CD8-positive, alpha-beta memory T cell (primary cell): ENCODE measurements at places on chromosomes 12 and 14.

GRCh38 chr12:62878211-62878610 is 56.7 kb downstream of the PPM1H start:
- no peak overlapping the region for H3K27ac ChIP-seq
- H3K36me3 ChIP-seq: no peaks in the 10 kb centered on the region
- H3K27me3 ChIP-seq: no peaks in the 10 kb centered on the region
- H3K4me3 ChIP-seq: no peak overlapping the region
- DNase-seq: no peak

DNA sequence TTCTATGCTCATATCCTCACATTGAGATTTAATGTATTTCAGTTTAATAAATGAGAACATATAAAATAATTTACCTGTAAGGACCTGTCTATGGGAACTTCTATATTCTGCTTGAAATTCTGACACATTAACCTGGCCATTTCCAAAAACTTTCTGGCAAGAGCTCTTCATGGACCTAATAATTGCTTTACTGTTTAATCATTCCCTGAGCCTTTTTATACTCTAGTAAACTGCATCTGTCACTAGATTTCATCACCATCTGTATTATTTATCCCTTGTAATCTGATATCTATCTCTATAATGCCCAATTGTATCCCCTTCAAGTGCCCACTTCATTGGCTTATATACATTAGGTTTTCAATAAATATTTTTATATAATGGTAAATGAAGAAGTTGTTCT is 327.7 kb downstream of the RAD51B start:
- H3K27ac ChIP-seq: no peak overlapping the region
- no peaks in the 10 kb centered on the region for H3K36me3 ChIP-seq
- no peak for DNase-seq
- H3K4me3 ChIP-seq: no peak overlapping the region
- H3K27me3 ChIP-seq: no peaks in the 10 kb centered on the region

- peak overlapping the region; percentile 91 for H3K4me3 ChIP-seq
- H3K27ac ChIP-seq: peak overlapping the region; percentile 96
- H3K4me1 ChIP-seq: peaks cover 31% of the 10 kb centered on the region
These were observed 1.6 kb upstream of the ACTR6 start for GRCh38 chr12:100199023-100199346.

DNA sequence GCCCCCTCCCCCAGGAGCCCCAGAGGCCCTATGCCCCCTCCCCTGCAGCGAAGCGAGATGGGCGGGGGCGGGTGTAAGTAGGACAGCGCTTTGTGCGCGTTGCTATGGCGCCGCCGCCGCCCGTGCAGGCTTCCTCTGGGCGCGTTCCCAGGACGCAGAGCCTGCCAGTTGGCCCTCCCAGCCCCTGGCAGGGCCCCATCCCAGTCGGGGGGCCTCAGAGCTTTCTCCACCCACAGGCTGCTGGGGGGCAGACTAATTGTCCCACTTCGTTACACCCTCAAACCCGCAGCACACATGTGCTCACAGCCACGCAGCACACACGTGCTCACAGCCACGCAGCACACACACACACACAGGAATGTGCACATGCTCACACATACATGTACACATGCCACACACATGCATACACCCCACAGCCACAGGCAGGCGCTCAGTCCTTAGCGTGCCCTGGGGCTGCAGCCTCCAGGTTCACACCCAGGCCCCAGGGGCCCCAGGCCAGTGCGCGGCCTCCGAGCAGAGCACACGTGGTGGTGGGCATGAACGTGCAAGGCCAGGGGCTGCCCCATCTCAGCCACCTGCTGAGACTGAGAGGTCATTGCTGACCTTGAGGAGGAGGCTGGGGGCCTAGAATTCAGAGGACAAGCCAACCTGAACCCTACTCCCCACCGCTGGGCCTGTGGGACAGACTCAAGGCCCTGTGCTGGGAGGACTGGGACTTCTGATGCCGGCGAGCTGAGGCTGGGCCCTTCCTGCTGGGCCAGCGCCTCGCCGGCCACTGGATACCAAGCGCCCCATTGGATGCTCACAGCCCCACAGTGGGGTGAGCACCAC is 15.6 kb downstream of the TRMT61A start:
- H3K27ac ChIP-seq: no peak overlapping the region
- no peak overlapping the region for H3K4me3 ChIP-seq
- H3K36me3 ChIP-seq: no peaks in the 10 kb centered on the region
- H3K4me1 ChIP-seq: no peaks in the 10 kb centered on the region
- no peak for DNase-seq

- H3K27ac ChIP-seq: no peak overlapping the region
- no peaks in the 10 kb centered on the region for H3K36me3 ChIP-seq
- H3K4me1 ChIP-seq: no peaks in the 10 kb centered on the region
- no peak overlapping the region for H3K4me3 ChIP-seq
- DNase-seq: no peak
These were observed 12.8 kb upstream of the MLEC start for GRCh38 chr12:120674097-120674636.

DNA sequence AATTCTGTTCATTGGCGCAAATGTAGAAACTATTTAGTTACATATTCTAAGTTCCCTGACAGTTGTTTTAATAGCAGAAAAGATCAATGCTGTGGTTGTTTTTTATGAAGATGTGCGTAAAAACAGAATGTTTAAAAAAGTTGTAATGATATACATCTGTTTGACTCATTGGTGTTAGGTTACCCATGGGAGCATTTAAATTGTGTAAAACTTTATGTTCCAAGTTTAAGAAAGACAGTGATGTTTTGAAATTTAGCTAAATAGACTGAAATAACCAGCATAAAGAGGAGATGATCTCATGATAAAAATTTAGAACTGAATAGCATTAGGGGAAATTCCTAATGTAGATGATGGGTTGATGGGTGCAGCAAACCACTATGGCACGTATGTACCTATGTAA is 3.6 kb downstream of the PELI2 start:
- no peak overlapping the region for H3K4me3 ChIP-seq
- H3K4me1 ChIP-seq: peaks cover 23% of the 10 kb centered on the region
- H3K27ac ChIP-seq: no peak overlapping the region
- H3K36me3 ChIP-seq: no peaks in the 10 kb centered on the region
- DNase-seq: no peak

- no peak for DNase-seq
- no peak overlapping the region for H3K4me3 ChIP-seq
- H3K4me1 ChIP-seq: peaks cover 10% of the 10 kb centered on the region
- H3K36me3 ChIP-seq: no peaks in the 10 kb centered on the region
- H3K27me3 ChIP-seq: no peaks in the 10 kb centered on the region
These were observed 189.5 kb downstream of the MED13L start for GRCh38 chr12:116087962-116088361.

DNA sequence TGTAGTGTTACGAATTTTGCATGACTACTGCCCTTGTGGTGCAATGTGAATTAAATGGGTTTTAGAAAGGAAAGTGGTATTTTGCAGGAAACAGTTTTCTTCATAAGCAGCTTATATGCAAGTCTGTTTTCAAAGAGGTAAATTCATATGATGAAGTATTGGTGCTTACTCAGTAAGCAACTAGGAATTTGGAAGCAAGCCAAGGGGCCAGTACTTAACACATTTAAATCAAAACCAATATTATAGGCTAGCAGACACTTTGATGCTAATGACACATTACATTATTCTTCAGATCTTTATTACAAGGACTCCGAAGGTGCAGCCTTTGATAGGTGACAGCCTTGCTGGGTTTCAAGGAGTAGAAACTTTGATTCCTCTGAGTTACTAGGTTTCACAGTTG is 23.1 kb downstream of the MGAT4C start:
- no peaks in the 10 kb centered on the region for H3K4me1 ChIP-seq
- H3K36me3 ChIP-seq: no peaks in the 10 kb centered on the region
- no peak for DNase-seq
- H3K27me3 ChIP-seq: no peaks in the 10 kb centered on the region

GRCh38 chr12:68411371-68411770 is 79.2 kb upstream of the MDM1 start:
- no peak overlapping the region for H3K4me3 ChIP-seq
- no peaks in the 10 kb centered on the region for H3K36me3 ChIP-seq
- no peaks in the 10 kb centered on the region for H3K4me1 ChIP-seq
- H3K27me3 ChIP-seq: no peaks in the 10 kb centered on the region
- H3K27ac ChIP-seq: no peak overlapping the region

DNA sequence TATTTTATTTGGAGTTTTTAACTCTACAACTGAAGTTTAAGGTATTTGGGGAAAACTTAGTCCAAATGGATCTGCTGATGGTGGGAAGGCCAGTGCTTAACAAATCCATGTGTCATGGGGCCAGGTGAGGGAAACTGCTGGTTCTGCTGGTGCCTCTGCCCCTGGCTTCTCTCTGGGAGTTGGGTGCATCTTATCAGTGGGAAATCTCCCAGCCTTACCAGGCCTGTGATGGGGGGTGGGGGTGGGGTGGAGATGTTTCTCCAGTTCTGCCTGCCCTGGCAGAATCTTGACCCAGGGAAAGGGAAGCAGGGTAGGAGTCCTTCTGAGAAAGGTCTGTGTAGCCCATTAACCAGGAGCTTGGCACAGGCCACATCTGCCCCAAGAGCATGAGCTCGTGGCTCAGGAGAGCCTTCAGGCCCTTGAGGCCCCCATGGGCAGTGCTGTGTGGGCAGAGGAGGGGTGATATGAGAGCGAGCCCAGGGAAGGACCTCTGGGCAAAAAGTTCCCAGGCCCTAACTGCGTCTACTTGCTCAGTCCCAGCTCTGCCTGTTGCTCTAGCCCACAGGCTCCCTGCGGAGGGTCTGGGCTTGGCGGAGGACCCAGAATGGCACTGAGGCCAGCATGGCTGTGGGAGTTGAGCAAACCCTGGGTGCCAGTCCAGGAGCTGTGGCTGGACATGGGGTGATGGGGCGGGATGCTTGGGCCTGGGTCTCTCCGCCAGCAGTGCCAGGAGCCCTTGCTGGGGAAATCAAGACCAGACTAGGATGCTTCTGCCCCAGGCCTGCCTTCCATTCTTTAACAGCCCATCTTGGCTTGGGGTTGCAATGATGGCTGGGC is 18.2 kb downstream of the VASH1 start:
- no peak for DNase-seq
- no peak overlapping the region for H3K27ac ChIP-seq
- no peak overlapping the region for H3K4me3 ChIP-seq
- H3K27me3 ChIP-seq: no peaks in the 10 kb centered on the region
- no peaks in the 10 kb centered on the region for H3K36me3 ChIP-seq

GRCh38 chr12:104638218-104638850 is 181.6 kb downstream of the CHST11 start:
- H3K4me3 ChIP-seq: no peak overlapping the region
- H3K36me3 ChIP-seq: no peaks in the 10 kb centered on the region
- no peak for DNase-seq
- no peaks in the 10 kb centered on the region for H3K27me3 ChIP-seq

DNA sequence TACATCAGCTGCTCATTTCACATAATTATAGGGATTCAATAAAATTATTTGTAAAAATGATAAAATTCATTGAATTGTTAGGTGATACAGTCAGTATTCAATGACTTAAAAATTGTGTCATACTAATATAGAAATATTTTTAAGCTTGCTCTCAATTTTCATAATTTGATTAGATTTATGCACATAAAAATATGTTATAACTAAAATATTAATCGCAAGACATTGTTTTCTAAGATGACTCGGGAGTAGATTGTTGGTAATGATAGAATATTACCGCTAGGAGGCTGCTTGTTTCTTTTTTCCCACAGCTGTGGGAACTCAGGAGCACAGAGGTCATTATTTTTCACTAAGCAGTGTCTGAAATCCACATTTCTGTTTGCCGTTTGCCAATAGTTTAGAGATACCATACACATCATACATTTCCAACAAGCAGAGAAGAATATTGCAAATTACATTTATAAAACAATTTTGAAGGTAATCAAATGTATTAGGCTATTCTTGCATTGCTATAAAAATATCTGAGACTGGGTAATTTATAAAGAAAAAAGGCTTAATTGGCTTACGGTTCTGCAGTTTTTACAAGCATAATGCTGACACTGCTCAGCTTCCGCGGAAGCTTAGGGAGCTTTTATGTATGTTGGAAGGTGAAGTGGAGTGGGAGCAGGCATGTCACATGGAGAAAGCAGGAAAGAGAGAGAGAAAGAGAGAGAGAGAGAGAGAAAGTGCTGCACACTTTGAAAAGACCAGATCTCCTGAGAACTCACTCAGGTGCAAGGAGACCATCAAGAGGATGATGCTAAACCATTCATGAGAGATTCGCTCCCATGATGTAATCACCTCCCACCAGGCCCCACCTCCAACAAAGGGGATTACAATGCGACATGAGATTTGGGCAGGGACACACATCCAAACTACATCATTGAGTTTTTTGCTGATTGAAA is 9.2 kb downstream of the CD69 start:
- DNase-seq: peak; percentile 40
- H3K27ac ChIP-seq: no peak overlapping the region
- peaks cover 57% of the 10 kb centered on the region for H3K4me1 ChIP-seq
- no peak overlapping the region for H3K4me3 ChIP-seq

GRCh38 chr14:32457213-32457920 is 128.3 kb downstream of the AKAP6 start:
- DNase-seq: no peak
- no peaks in the 10 kb centered on the region for H3K4me1 ChIP-seq
- H3K4me3 ChIP-seq: no peak overlapping the region

- peaks cover 42% of the 10 kb centered on the region for H3K27me3 ChIP-seq
- no peaks in the 10 kb centered on the region for H3K36me3 ChIP-seq
- H3K4me1 ChIP-seq: no peaks in the 10 kb centered on the region
These were observed 4.3 kb downstream of the PAPLN start for GRCh38 chr14:73241481-73242165.

DNA sequence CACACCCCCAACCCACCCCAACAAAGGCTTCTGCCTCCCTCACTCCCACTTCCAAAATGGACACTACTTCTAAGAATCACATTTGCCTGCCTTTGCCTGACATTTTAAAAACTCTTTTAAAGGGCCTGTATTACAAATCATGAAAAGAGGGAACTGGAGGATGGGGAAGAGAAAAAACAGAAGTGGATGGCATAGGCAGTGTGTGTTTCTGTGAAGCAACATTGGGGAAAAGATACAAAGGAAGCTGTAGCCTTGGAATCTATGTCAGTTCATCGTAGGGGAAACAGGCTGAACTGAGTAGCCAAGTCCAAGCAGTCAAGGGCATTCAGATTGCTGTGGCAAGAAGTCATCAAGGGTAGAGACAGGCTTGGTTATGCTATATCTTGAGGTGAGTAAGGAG is 273.9 kb downstream of the BTG1 start:
- no peaks in the 10 kb centered on the region for H3K36me3 ChIP-seq
- H3K27me3 ChIP-seq: no peaks in the 10 kb centered on the region
- DNase-seq: no peak
- H3K27ac ChIP-seq: no peak overlapping the region
